Activated T-cell treated with anti-CD3 and anti-CD28 coated beads, Interleukin-2, amount 50 U/mL, for 72 hours (primary cell): ENCODE measurements at places on chromosomes 4 and X. TPM values are rescaled to one million over a fixed set of nuclear protein-coding genes. Genes with fewer than 3 reads are reported as not detected.

The FGF2 gene
- total RNA-seq, result 4.8 TPM

GRCh38 chr4:65019775-65020174 is 610.5 kb upstream of the TECRL start:
- H3K4me3 ChIP-seq, result no peak overlapping the region
- no peak overlapping the region for H3K27ac ChIP-seq
- no peaks in the 10 kb centered on the region for H3K4me1 ChIP-seq

The USP17L21 gene
- not detected for total RNA-seq

- H3K27ac ChIP-seq, result no peak overlapping the region
- DNase-seq, result no peak
- peaks cover 7% of the 10 kb centered on the region for H3K4me1 ChIP-seq
- no peaks in the 10 kb centered on the region for H3K36me3 ChIP-seq
- H3K27me3 ChIP-seq, result no peaks in the 10 kb centered on the region
- no peak overlapping the region for H3K4me3 ChIP-seq
These were observed 349.8 kb downstream of the UNC5C start for GRCh38 chr4:95198961-95199360.

DNA sequence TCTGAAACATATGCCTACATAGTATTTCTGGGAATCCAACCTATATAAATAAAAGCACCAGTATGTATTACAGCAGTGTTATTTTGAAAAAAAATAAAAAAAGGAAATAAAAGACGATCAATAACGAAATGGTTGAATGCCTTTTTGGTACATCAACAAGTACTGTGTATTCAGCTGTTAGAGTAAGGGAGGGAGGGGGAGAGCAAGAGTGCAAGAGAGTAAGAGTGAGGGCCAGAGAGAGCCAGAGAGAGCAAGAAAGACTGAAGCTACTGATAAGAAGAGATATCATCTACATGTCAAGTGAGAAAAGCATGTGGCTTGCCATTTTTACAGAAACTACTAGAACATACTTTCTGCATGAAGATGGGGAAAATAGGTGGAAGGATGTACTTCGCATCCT is 1.8 kb downstream of the SPIN4 start:
- no peak overlapping the region for H3K27ac ChIP-seq
- H3K36me3 ChIP-seq, result peaks cover 1% of the 10 kb centered on the region
- H3K27me3 ChIP-seq, result peaks cover 25% of the 10 kb centered on the region
- DNase-seq, result no peak
- peaks cover 16% of the 10 kb centered on the region for H3K4me1 ChIP-seq
- H3K4me3 ChIP-seq, result peak overlapping the region; percentile 92

The SASH3 gene
- 148 TPM for total RNA-seq

DNA sequence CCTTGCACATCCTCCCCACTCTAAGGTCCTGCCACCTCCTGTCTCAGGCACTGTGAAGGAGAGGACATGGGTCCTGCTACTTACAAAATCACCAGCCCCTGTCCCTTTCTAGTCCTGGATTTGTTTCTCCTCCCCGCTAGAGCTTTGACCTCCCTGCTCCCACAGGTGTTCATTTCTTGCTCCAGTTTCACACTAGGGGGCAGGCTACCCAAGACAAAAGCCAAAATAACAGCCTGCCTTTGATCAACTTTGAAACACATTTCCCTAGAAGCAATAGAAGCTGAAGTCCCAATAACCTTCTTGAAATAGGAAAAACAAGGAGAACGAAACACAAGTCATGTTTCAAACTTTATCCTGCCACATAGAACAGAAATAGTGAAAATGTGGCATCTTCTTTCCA is 164.4 kb downstream of the QDPR start:
- peak; percentile 29 for DNase-seq
- H3K4me3 ChIP-seq, result no peak overlapping the region
- H3K4me1 ChIP-seq, result no peaks in the 10 kb centered on the region
- no peaks in the 10 kb centered on the region for H3K27me3 ChIP-seq
- H3K36me3 ChIP-seq, result no peaks in the 10 kb centered on the region
- no peak overlapping the region for H3K27ac ChIP-seq
